ENCODE measurements at places on chromosomes 16 and 17.

DNA sequence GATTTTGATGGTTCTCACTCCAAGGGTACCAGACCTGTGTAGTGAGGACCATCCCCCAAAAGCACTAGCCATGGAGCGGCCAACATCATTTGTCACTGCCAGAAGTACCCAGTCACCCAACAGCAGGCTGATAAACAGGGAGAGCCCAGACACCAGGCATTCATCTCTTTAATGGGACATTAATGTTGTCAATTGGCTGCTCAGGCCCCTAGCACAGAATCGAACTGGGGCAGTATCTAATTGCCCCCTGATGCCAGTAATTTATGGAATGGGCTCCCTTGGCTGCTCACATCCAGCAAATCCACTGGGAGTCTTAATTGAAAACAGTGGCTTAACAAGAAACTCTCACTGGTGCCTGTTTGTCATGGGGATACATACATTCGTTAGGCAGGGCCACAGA lies 344.6 kb downstream of the XYLT1 start:
- no peak for DNase-seq

- no peak for DNase-seq
Observed at GRCh38 chr17:41919165-41919817, 540 bp upstream of the ACLY start.

DNA sequence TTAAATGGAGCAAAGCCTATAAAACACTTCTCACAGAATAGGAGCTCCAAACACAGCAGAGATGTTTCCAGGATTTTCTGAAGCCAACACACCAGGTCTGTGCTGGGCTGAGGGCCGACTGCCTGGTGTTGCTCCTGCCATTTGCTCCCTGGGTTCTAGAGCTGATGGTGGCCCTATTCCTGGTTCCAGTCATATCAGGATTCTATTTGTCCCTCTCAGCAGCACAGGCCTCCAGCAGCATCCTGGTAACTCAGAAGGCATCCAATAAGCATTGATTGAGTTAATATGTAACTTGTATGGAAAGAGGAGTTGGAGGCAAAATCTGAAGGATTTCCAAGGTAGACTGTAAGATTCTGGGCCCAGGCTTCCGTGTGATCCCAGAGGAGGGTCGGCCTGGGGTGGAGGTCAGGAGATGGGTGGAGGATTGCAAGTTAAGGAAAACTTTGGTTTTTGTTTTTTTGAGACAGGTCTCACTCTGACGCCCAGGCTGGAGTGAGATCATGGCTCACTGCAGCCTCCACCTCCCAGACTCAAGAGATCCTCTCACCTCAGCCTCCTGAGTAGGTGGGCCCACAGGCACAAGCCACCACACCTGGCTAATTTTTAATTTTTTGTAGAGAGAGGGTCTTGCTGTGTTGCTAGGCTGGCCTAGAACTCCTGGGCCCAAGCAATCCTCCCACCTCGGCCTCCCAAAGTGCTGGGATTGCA lies 5.7 kb downstream of the NUPR1 start:
- no peak for DNase-seq

- DNase-seq = no peak
Observed at GRCh38 chr16:50469744-50470321, 78.4 kb upstream of the NKD1 start.

- no peak for DNase-seq
Observed at GRCh38 chr16:54545854-54546511, 259.4 kb upstream of the IRX3 start.

DNA sequence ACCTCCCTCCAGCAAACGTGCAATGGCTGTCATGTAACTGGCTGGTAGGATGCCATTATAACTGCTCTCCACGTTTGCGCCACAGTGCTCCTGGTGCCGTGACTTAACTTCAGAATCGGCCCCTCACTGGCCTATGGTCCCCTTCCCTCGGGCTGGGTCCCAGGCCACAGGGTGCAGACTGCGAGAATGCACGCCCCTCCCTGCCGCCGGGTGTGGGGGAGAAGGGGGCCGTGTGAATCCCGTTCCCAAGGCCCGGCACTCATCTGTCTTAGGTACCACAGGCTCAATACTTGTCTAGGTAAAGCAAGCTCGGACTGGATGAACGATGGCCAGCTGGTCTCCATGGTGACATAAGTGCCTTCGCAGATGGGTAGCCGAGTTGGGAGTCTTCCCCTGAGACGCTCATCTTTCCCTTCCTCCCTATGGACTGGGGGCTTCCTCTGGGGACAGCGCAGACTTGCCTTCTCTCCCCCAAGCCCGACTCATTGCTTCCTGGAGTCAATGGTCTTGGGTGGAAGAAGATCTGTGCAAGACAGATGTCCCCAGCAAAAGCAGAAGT lies 37.8 kb downstream of the TIMM22 start:
- no peak for DNase-seq

Data from esophagus squamous epithelium (tissue), 5 donors.